Fibroblast of lung (primary cell): ENCODE measurements at places on chromosomes 7 and 10.
A peak's percentile ranks its signal among the peaks of the same experiment; 100 is the strongest.

DNA sequence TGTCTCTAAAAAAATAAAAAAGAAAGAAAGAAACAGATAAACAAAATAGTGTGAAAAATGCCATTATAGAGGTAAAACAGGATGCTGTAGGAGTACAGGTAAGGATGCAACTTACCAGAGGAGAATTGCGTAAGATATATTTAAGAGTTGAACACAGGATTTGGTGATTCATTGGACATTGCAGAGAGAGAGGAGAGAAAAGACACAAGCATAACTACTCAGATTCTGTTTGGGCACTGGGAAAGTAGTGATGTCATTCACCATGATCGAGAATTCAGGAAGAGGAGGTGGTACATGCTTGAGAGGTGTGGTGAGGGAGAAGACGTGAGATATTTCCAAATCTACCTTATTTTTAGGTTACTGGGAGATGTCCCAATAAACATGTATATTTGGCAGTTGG is 97.6 kb downstream of the AASS start:
- no peak for DNase-seq

DNA sequence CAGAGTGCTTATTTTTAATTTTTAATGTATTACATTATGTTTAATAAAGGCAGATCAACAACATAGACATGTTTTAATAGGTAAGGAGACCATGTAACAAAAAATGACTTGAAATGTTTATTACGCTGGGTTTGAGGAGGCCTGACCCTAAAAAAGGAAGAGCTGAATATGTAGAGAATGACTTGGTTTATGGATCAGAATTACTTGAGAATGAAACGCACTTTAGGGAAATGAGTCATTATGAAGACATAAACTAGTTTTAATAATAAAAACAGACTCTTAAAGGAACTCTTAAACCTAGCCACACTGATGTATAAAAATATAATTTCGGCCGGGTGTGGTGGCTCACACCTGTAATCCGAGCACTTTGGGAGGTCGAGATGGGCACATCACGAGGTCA is 56.5 kb downstream of the CTTNBP2 start:
- peak; percentile 47 for DNase-seq

- peak; percentile 54 for DNase-seq
Measured at GRCh38 chr10:87505366-87506111, 846 bp downstream of the MINPP1 start.

DNA sequence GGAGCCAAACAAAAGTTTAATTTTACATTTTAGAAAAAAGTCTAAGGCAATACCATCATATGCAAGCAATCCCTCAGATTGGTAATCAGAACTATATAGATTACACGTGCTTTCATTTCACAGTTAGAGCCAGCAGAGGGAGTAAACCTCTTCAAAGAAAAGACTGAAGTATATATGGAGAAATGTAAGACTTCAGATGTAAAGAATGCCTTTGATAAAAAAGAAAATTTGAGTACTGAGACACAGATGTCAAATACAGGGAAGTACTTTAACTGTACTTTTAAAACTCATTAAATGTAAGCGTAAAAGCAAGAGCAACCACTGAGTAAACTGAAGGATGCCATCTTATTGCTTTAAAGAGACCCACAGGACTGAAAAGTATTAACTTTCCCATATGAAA is 101.4 kb upstream of the FAM133B start:
- DNase-seq = peak; percentile 60

GRCh38 chr7:90677486-90678404 is 81.6 kb downstream of the CDK14 start:
- DNase-seq = no peak

DNA sequence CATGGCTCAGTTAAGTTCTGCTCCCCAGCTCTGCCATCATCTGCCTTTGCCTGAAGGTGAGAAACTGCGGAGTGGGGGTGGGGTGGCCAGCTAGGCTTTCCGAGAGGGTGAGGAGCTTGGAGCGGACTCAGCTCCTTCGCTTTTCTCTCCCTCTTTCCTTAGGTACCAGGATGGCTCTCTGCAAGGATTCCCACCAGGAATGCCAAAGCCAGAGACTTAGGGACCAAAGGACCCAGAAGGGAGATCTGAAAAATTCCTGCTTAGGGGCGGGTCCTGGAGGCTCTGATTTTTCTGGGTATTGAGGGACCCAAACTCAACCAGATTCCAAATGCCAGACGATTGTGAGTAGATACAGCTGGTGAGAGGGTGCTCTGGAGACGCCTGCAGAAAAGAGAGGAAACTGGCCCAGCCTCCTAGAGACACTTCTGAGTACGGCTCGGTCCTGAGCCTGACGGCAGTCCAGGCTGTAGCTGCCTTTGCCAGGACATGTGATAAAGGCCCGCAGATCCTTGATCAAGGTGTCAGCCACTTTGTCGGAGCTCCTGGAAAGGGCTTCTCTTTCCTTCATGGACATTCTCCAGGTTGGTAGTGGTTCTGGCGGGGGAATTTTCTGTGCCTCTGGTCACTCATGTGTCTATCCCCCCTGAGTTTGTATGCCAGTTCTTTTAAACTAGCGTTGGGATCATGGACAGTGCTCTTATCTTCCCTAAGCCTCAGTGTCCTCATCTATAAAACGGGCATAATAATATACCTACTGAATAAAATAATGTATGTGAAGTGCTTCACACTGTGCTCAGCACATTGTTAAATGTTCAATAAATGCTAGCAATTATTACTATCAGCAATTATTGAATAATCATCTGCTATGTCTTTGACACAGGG is 42.5 kb upstream of the BTRC start:
- peak; percentile 11 for DNase-seq

- no peak for DNase-seq
Measured at GRCh38 chr10:43045631-43046287, 31.1 kb upstream of the RET start.

GRCh38 chr10:58967551-58968388 is 208.7 kb upstream of the PHYHIPL start:
- DNase-seq = no peak

- peak; percentile 27 for DNase-seq
Measured at GRCh38 chr7:44150466-44150832, 9.3 kb upstream of the MYL7 start.

DNA sequence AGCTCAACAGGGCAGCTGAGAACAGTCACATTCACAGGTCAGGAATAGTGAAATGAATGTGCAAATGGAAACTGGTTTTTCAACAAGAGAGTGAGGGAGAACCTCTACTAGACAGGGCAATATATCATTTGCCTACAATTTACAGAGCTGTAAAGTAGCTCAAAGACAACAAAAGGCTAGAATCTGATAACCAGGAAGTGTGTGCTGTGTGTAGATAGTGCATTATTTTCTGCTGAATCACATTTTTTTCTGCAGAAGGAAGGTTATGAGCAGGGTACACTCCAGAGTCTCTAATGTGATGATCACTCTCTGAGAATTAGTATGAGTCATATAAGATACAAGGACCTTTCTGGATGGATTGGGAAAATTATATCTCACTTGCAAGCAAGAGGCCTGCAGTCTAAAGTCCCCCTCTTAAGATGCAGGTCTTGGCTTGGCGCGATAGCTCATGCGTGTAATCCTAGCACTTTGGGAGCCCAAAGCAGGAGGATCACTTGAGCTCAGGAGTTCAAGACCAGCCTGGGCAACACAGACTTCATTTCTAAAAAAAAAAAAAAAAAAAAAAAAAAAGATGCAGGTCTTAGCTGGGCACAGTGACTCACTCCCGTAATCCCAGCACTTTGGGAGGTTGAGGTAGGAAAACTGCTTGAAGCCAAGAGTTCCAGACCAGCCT is 59.9 kb upstream of the COBL start:
- DNase-seq = peak; percentile 83

- no peak for DNase-seq
Measured at GRCh38 chr10:61620506-61620905, 42.2 kb upstream of the CABCOCO1 start.

- DNase-seq = peak; percentile 83
Measured at GRCh38 chr7:47143339-47143738, 438.6 kb downstream of the TNS3 start.

- no peak for DNase-seq
Measured at GRCh38 chr10:77892021-77892739, 34.4 kb downstream of the DLG5 start.

- DNase-seq = no peak
Measured at GRCh38 chr10:95304976-95305375, 14.2 kb upstream of the PDLIM1 start.

DNA sequence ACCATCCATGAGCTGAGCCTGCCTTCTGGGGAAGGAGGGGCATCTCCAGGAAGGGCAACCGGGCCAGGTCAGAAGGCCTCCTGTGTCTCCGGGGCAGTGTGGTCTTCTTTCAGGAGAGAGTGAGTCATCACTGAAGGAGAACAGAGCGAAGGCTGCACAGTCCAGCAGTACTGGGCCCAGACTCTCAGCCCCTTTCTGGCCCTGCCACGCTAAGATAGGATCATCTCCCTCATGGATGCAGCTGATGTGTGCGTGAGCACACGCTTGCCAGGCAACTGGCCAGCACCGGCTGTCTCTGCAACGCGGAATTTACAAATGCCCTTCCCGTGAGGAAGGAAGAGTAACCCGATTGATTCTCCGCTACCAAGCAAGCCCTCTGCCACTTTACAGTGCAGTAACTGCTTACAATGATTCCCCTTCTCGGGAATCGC is 328.2 kb downstream of the TNS3 start:
- peak; percentile 73 for DNase-seq

DNA sequence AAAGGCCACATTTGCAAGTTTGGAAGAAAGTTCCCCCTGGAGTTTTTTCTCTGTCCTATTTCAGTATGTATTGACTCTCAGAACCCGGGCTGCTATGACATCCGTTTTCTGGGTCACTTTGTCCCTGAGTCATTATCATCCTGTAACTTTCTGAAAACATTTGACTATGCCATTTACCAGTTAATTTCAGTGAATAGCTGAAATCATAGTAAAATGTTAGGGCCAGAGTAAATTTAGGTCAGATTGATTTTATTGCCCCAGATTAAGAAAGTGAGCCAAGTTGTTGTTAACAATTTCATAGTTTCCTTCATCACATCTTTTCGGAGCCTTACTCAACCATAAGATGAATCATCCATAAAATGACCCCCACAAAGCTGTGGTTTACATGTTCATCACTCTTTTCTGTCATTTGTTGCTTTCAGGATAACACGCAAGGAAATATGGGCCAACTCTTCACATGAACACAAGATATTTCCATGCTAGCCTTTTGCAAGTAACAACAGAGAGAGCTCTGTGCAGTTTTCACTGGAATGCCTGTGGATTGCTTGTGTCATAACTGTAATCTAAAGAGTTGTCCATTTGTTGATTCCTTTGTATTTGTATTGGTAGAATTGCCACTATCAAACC is 3.9 kb upstream of the MACC1 start:
- peak; percentile 98 for DNase-seq

GRCh38 chr10:4514445-4515108 is 311.4 kb upstream of the AKR1E2 start:
- DNase-seq = no peak

DNA sequence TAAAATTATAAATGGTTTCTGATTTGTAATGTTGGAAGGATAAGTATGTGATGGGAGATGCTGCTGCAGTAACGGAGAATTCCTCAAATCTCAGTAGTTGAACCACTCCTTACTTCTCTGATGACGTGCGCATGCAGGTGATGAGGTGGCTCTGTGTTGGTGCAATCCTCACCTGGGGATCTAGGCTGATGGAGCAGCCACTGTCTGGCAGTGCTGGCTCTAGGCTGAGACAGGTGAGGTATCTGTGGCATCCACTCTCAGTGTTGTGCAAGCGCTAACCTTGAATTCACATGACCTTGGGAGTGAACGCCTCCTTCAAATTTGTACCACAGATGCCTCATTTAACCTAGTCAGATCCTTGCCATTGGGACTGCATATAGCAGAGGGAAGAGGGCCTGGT is 35.0 kb downstream of the LHFPL3 start:
- no peak for DNase-seq

DNA sequence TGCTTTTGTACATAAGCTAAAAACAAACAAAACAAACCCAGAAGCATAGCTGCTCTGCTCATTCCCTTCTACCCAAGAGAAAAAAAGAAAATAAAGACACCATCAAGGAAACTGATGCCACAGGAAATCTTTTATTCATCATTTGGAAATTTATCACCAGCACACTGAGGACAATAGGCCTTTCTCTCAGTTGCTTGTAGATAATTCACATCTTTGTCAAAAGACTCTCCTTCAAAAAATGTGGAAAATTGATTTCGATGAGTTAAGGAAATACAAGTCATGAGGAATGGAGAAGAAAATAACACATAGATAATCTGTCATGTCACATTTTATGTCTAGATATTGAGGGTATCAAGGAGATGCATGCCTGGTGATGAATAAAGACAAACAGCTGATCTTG is 53.5 kb downstream of the ZNF37A start:
- no peak for DNase-seq

- DNase-seq = no peak
Measured at GRCh38 chr7:158424531-158424930, 163.1 kb downstream of the PTPRN2 start.

DNA sequence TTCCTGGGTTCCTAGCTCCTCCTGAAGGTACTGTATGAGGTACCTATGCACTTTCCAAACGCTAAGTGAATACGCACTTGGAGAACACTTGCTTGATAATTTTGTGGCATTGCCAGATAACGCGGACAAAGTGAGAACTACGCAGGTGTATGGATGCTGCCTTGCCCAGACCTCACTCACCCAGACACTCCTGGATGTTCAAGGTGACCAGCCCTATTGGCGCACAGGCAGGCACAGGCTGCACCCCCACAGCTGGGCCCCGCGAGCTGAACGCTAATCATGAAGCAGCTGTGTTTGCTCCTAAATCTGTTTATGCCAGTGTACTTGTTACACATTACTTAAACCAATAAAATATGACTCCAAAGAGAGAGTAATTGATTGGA is 27.3 kb downstream of the DIP2C start:
- no peak for DNase-seq

DNA sequence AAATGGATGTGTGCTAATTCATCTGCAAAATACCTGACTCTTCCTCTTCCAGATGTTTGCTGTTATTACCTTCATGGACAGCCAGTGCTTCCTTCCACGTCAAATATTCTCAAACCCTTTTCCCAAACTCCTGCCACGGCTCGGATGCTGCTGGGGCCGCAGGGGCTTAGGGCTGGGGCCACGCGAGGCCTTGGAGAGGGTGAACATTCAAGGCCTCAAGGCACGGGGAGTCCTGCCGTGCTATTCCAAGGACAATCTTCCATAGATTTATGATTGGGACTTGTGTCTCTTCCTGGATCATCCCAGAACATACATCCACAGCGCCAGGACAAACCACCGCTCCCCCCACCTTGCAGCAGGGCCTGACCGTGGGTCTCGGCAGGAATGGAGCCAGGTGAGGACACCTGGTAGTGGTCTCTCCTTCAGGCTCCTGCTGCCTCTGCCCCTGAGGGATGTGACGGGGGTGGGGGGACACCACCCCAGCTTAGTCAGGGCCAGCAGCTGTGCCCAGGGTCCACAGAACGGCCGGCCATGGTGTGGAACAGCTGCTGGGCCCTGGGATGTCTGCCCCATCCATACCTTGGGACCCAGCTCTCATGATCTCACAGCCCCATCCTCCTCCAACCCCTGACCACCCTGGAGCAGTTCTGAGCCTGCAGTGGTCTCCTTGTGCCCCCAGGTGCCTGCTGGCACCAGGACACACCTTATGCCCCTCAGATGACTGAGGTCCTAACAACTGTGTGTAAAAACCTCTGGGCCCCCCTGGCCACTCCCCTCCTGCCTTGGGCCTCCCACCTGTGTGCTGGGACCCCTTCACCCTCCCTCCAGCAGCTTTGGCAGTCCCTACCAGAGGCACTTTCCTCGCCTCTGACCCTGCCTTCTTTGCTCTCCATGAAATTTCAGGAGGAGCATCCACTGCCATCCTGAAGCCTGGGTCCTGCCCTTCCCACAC is 16.7 kb downstream of the VIPR2 start:
- no peak for DNase-seq
